ENCODE measurements at places on chromosomes 5 and 9. TPM values are rescaled to one million over a fixed set of nuclear protein-coding genes. Genes with fewer than 3 reads are reported as not detected.

AGXT2 gene
- not detected for total RNA-seq

KLHL9 gene
- total RNA-seq = 12.2 TPM

EGR1 gene
- total RNA-seq = 7.5 TPM

AIF1L gene
- 97.2 TPM for total RNA-seq

PCDHGA5 gene
- not detected for total RNA-seq

NUDT12 gene
- total RNA-seq = 22.8 TPM

TMEM38B gene
- 9.4 TPM for total RNA-seq
